ENCODE measurements at places on chromosomes 11 and 22.
A peak's percentile ranks its signal among the peaks of the same experiment; 100 is the strongest.

DNA sequence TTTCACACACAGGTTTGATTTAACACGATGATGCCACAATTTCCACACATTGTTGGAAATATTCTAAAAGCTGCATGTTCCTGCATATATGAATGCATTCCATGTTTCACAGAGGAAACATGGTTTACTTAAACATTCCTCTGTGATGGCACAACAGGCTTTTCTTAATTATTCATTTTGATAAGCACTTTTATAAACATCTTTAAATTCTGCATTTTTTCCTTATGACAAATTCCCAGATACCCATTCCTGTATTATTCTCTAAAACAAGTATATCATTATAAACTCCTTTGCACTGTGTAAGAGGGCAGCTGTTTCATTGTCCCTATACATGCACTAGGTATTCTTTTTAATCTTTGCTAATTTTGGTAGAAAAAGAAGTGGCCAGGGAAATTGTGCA, 532.3 kb downstream of the SOX6 start:
- DNase-seq, result no peak

- DNase-seq, result no peak
Measured at GRCh38 chr11:19403196-19403895, 162.6 kb upstream of the E2F8 start.

GRCh38 chr22:28978158-28978557, 83.5 kb downstream of the C22orf31 start:
- DNase-seq, result no peak

- DNase-seq, result no peak
Measured at GRCh38 chr11:21774212-21774611, 418.7 kb upstream of the ANO5 start.

- DNase-seq, result no peak
Measured at GRCh38 chr11:66119348-66120133, 49.5 kb downstream of the PACS1 start.

DNA sequence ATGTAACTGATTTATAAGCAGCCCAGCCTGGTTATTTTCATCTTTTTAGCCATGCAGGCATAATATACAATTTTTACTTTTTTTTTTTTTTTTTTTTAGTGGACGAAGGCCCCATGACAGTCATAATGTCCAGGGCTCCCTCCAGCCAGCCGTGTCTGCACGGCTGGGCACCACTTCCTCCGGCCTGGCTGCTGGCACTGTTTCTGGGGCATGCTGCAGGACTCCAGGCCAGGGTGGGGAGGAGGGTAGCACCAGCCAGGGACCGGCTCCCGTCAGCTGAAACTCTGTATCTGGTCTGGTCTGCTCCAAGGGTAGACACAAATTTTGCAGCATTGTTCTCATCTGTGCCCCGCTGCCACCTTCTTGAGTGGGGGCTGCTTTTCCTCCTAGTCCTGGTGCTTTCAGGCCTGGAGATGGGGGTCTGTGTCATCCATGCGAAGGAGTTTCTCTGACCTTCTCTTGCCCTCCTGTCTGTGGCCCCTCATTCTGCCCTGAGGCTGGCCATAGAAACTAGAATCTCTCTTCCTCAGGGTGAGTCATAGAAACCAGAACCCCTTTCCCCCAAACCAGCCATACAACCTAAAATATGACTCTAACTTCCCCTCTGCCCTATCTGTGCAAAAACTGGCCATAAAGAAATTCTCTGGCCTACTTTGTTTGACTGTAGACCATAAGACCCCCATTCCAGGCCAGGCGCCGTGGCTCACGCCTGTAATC, 9.2 kb upstream of the RRP7A start:
- DNase-seq, result no peak

- DNase-seq, result no peak
Measured at GRCh38 chr11:120137611-120138521, at the start of gene TRIM29. TSS of gene TRIM29 (minus strand) at chr11:120138113. CDS start at chr11:120138031, 82 bp downstream.

- DNase-seq, result peak; percentile 73
Measured at GRCh38 chr22:50544078-50544745, 1.5 kb upstream of the KLHDC7B start.

- DNase-seq, result no peak
Measured at GRCh38 chr22:29641700-29642330, 38.4 kb downstream of the NF2 start.

DNA sequence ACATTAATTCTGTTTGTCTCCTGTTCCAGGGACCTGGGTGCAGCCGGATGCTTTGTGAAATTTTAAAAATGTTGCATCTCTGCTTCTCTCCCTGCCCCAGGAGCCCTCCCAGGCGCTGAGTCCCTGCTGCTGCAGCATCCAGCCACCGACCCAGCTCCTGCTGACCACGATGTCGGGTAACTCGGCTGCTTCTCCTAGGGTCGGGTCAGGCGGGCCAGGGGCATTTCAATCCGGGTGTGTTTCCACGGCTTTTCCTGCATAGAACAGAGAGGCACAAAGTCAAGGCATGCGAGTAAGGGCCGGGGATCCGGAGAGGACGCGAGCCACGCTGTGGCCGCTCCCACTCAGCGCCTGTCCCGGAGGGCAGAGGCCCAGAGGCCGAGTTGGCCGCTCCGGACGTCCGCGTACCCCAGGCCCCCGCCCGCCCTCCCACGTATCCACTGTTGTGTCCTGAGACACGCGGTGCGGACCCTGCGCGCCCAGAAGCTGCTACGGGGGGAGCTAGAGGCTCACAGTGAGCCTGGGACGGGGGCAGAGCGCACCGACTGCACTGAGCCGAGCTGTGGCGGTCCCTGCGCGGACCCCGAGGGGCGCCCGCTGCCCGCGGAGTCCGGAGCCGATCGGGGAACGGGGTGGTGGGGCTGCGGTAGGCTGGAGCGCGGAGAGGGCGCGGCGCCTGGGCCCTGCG, at the start of gene POU2AF3:
TSS of gene POU2AF3 (plus strand) at position 134 of the 688 bp plus-strand sequence. CDS start at position 170, 36 bp downstream.
- no peak for DNase-seq

DNA sequence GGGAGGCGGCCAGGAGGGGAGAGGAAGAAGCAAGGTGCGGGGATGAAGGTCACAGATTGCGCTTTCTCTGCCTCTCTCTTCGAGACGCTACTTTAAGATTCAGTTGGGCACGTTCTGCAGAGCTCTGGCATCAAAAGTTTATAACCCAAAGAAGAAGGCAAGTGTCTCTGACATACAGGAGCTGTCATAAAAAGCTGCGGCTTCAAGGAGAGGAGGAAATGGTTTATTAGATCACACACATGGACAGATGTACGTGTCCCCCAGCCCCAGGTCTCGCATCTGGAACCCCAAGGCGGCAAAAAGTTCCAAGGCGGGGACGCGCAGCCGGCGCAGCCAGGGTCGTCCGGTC, 589.0 kb downstream of the OPCML start:
- no peak for DNase-seq

GRCh38 chr11:36354221-36355003, 58.3 kb downstream of the PRR5L start:
- no peak for DNase-seq

DNA sequence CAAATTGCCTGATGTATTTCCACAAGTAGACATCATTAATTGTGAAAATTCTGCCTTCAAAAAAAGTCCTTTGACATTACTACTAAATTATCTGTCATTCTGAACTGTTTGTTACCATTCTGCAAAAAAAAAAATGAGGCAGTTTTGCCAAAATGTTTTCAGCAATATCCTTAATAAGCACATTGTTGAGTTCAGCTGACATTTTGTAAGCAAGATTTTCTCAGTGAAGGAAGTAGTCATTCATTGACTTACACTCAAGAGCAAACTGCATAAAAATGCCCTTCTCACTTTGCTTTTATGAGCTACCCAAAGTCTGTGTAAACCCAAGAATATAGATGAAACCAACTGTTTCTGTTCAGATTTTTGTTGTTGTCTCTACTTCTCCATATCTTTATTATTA, 125.9 kb downstream of the UVRAG start:
- DNase-seq, result no peak

- DNase-seq, result no peak
Measured at GRCh38 chr11:43518408-43519160, 159.9 kb downstream of the TTC17 start.

DNA sequence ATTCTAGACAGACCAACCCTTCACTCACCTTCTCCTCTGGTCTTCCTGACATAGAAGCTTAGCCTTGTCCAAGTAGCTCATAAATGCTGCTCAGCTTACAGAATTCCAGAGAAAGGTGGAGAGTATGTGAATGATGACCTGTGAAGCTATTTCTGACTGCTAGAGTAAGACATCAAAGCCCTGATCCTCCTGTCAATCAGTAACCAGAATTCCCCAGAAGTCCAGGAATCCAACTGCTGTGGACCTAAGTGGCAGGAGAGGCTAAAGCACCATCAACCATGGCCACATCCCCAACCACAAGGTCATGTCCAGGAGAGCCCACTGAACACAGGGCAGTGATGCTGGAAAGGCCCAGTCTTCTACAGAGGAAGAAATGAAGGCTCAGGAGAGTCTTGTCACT, 2.6 kb downstream of the OR51G2 start:
- no peak for DNase-seq

DNA sequence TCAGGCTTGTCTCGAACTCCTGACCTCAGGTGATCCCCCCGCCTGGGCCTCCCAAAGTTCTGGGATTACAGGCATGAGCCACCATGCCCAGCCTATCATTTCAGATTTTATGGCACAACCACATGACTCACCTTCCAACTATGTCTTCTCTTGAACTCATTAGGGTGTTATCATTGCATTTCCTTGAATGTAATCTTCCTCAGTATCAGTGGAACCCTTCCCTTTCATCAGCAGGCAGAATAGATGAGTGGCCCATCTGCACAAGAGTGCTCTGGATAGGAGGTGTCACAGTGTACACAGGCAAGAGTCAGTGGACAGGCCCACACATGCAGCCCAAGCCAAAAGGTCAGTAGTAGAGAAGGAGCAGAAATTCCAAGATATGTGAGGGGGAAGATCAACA, 29.1 kb upstream of the AQP11 start:
- no peak for DNase-seq

DNA sequence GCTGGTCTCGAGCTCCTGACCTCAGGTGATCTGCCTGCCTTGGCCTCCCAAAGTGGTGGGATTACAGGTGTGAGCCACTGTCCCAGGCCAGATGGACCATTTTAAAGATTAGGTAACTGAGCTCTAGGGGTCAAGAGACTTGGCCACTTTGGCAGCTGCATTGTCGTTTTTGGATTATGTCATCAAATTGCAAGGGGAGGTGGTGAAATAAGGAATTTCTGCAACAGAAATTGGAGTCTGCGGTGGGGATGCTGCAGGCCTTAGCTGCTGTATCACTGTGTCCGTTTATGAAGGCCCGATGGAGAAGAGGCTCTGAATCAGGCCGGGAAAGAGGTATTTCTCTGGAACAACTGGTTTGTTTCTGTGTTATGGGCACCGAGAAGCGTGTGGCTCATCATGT, 34.6 kb downstream of the PTPRJ start:
- no peak for DNase-seq

DNA sequence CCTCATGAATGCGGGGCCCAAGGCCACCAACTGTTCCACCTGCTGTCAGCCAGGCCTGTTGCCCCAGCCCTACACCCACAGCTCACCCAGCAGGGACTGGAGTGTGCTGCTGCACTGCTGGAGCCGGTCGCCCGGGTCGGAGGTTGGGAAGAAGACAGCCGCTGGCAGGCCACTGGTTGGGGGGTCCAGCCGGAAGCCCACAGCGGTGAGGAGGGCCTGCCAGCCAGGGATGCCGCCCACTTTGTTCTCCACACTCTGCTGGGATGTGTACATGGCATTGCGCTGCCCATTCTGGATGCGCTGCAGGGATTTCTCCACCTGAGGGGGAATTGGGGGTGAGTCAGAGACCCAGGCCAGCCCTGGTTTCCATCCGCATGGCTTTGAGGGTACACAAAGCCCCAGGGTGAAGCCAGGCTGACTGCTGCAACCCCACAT, 74.2 kb upstream of the PITPNB start:
- no peak for DNase-seq

DNA sequence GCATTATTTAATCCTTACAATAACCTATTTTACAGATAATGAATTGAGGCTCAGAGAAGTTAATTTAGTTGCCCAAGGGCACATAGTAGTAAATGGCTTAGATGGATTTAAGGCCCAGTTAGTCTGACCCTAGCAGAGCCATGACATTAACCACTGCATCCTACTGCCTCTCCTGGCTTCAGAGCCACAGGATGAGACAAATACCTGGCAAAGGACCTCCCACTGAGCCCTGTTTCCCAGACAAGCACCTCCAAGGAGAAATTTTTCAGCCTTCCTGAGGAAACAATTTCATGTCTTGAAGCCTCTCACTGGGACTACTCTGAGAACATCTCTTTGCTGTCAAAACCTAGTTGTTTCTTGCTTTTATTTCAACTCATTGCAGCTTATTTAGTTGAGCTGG, 28.4 kb downstream of the IZUMO1R start:
- no peak for DNase-seq

DNA sequence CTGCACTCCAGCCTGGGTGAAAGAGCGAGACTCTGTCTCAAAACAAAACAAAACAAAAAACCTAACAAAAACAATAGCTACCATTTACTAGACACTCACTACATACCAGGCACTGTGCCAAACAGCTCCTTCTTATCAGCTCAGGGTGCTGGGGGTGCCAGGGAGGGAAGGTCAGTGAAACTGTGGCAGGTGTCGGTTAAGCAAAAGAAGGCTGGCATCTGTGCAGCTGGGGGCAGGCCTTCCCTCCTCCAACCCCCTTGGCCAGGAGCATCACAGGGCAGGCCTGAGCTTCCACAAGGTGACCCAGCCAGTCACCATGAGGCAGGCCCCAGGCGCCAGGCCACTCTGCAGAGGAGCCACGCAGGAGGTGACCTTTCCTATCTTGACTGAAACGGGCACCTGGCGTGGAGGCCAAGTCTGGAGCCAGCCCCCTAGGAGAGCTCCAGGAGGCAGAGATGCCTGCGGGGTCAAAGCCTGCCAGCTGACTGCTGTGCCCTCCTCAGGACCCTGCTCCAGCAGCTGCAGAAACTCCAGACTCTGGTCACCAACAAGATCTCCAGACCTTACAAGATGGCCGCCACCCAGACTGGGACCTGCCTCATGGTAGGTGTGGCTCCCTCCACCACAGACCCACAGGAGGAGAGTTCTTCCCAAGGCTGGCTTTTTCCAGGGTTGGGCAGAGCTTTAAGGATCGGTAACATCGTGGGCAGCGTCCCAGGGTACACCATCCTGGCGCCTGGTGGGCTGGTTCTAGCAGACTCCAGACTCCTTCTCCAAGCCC, 31.3 kb upstream of the DGKZ start:
- DNase-seq, result no peak

All from stimulated activated CD8-positive, alpha-beta memory T cell treated with anti-CD3 and anti-CD28 coated beads, Interleukin-4, amount 100 ng/mL, for 1 hour (primary cell).